ENCODE measurements at places on chromosomes 3 and 15.

DNA sequence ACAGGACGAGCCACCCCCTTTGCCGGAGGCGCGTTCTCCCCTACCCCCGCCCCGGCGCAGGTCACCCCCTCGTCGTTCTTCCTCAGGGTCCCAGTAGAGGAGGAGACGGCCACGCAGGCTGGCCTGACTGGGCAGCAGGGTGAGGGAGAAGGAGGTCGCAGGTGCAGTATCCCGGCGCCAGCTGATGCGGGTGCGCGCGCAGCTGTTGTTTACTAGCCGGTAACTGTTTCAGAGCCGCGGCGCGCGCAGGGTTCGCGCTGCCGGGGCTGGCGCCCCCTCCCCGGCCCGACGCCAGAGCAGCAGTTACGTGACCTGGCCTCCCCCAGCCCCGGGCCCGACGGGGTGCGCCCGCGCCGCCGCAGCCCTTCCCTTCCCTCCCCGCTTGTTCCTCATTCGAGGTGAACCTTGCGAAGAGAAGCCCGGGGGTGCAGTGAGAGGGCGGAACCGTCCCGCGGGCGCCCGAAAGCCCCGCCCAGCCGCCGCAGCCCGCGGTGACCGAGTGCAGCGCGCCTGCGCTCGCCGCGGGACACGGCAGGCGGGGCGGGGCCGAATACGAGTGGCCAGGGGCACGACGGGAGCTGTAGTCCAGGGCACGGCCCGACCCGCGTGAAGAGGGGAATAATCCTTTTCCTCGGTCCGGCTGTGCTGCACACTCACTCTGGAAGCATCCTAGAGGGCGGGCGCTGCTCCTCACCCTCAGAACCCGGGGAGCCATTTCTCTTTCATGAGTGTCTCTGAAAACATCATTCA lies at the start of gene SLC12A6:
TSS of gene SLC12A6 (minus strand) at position 225 of the 750 bp plus-strand sequence. CDS start 1,101 bp downstream, outside the sequence.
- DNase-seq = peak; percentile 91

- DNase-seq = no peak
Measured at GRCh38 chr15:40858706-40859105, 14.9 kb downstream of the SPINT1 start.

- peak; percentile 19 for DNase-seq
Measured at GRCh38 chr3:44892689-44893088, 18.3 kb downstream of the TGM4 start.

DNA sequence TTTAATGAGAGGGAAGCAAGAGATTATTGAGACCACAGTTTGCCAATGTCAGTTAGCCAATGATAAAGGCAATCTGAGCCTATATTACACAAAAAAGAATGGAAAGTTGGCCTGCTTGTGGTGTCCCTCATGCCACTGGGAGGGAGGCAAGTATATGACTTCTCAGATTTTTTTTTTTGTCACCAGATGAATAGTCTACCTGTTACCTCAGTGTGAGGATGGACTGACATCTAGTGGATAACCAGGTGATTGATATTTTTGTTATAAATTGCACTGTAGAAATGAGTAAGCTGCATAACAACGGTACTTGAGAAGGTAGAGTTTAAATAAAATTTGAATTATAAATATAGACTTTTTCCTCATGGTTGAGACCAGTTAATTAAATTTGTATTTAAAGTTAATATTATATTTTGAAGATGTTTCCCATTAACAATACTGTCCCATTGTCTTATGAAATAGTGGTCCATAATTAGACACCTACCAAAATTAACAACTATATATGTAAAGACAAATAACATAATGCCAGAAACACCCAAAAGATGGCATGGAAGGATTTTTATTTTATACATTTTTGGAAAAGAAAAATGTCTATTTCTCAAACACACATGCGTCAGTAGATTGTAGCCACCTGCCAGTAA lies 237.8 kb upstream of the GADL1 start:
- peak; percentile 49 for DNase-seq

DNA sequence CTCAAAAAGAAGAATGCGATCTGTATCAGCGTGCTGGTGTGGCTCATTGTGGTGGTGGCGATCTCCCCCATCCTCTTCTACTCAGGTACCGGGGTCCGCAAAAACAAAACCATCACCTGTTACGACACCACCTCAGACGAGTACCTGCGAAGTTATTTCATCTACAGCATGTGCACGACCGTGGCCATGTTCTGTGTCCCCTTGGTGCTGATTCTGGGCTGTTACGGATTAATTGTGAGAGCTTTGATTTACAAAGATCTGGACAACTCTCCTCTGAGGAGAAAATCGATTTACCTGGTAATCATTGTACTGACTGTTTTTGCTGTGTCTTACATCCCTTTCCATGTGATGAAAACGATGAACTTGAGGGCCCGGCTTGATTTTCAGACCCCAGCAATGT lies 1.3 kb downstream of the P2RY1 start:
- no peak for DNase-seq

GRCh38 chr3:141368062-141368924 lies at the start of gene ZBTB38:
Gene ZBTB38 (plus strand): TSS chr3:141368504. CDS start chr3:141442389, 73,885 bp downstream.
- peak; percentile 85 for DNase-seq

DNA sequence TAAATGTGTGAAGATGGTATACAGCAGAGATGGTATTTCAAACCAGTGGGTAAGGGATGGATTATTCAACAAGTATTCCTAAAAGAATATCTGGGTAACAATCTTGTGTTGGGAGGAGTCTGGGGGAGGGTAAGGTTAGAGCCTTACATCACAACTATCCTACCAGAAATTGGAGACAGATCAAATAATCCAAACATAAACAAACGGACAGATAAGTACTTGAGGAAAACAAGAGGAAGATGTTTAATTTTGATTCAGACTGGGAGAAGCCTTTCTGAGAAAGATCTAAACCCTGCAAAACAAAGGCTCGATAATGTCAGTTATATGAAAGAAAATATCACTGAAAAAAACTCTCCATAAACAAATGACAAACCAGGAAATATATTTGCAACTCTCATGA lies 77.9 kb downstream of the SLC9A9 start:
- DNase-seq = no peak

- DNase-seq = no peak
Measured at GRCh38 chr15:83588441-83588840, 65.5 kb upstream of the ADAMTSL3 start.

DNA sequence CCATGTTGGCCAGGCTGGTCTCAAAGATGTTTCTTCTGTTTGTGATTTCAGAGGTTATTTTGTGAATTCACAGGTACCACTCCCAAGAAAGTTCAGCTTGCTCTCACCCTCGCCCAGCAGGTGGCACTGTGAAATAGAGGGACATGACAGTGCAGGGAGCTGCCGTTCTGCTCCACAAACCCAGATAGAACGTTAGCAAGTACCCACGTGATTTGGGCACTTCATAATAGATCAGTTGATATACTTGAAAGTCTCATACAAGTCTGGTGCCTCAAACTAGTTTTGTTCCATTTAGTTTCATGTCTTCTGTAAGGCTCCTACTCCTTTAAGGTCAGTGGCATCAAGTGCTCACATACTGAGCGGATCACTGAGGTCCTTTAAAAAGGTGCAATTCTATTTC lies 45.5 kb downstream of the FILIP1L start:
- DNase-seq = peak; percentile 74

DNA sequence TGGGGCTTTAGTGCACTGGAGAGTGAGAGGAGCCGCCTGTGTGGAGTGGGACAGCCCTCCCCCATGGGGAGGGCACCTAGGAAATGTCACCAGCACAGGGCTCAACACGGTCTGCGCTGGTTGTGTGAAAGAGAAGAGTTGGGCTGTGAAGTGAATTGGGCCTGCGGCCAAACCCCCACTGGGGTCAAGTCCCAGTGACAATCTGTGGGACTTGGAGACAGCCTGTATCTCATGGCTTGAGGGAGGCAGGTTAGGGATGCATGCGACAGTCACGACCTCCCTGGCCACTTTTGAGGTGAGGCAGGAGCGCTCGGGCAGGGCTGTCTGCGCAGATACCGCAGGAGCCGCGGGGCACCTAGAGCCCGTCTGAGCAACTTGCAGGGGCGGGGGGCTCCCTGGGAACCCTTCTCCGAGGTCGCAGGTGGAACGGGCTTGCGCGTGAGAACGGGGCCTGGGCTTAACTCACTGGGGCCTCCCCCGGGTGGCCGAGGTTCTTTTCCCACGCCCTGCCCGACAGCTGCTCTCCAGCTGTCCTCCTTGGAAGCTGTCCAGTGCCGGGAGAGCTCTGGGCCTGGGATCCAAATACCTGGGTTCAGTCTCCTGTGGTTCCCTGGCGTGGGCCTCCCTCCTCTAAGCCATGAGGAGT lies 77.4 kb downstream of the SNRK start:
- DNase-seq = no peak

DNA sequence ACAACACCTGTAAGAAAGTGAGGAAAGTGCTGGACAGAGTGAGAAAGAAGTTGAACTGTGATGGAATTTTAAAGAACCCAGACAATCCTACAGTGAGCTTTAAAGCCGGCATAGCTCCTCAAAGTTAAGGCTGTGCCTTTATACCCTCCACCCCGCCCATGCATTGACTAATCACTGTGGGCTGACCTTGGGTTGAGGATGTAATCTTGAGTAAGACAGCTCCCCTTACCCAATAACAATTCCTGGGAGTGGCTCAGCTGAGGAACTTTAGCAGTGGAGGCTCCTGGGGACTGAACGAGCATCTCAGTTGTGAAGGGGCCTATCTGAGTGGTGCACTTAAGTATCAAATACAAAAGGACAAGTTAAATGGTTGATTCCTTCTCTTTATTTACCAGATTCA lies 35.7 kb upstream of the ZNF770 start:
- no peak for DNase-seq

DNA sequence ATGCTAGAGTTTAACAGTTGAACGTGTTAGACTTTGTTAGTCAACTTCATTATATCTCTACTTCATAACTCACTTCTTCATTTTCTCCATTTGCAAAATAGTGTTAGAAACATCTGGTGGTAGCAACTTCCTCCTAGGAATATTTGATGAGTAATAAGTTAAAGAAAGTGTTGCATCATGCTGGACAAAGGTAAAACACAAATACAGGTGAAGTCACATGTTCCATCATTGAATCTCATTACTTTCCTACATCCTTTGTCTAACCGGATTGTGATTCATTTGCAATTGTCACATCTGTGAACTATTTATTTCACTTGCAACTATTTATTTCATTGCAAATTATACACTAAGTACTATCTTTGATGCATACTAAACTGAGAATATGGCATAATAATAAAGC lies 186.5 kb downstream of the TUSC7 start:
- no peak for DNase-seq

- DNase-seq = no peak
Measured at GRCh38 chr3:36817806-36818533, 53.6 kb upstream of the DCLK3 start.

DNA sequence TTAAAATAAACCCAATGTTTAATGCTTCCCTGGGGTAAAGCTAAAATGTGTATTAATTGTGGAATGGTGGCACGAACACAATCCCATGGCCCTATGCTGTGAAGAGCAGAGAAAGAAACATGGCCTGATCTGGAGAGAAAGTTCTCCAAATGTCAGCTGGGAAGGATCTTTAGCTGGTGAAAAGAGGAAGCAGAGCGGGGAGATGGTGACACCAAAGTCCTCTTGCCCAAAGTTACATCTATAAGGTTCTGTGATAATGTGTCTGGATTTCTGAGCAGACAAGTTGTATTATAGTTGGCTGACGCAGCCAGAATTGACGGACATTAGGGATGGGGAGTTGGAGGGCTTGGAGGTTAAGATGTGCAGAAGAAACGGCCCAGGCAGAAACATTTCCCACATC lies 196.2 kb downstream of the CHST2 start:
- no peak for DNase-seq

DNA sequence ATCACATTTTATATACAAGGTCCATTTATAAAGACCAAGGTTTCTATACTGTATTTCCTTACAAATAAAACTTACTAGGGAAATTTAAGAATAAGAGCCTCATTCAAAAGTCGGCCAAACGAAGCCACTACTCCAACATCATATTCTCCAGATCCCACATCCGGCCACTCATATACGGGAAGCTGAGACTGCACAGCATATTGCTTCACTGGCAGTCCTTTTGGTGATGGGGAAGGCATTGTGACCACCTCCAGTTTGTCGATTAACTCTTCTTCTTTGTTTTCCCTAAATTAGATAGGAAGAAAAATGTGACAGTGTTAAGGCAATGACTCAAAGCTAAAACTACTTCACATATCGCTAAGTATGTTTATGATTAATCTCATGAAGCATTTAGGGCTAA lies 2.7 kb downstream of the MTFMT start:
- no peak for DNase-seq

DNA sequence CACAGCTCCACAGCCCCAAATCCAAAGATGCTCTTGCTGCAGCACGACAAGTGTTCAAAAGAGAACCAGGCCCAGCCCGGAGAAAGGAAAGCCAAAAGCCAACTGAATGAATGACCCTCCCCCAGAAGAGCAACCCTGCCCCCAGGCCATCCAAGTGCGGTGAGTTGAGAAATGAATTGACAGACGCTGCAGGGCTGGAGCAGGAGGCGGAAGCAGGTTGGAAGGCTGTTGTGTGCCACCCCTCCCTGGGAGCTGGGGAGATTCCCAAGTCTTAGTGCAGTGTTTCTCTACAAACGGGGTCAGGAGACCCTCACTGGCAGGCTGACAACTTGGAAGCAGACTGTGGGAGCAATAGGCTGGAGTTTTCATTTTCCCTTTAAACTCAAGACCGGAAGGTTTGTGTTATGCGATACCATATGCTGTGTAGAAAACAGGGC lies 3.5 kb upstream of the SPTBN5 start:
- DNase-seq = no peak

- no peak for DNase-seq
Measured at GRCh38 chr3:128665362-128666021, 14.9 kb upstream of the RPN1 start.

DNA sequence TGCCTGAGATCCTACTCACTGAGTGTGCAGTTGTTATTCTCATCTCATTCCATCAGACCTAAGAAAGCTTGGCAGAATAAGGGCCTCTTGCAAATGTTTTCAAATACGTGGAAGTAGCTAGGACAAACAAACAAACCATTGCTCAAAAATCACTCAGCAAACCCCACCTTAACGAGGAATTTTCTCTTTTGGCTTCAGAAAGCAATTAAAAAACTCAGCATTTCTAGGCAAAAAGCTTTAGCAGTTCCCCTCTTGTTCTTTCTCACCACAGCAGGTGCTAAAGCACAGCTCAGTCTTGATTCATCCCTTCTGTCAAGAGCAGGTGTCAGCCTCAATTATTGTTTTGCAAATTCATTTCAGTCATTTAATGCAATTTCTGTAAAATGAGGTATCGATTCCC lies 58.6 kb upstream of the NUDT16 start:
- DNase-seq = no peak

DNA sequence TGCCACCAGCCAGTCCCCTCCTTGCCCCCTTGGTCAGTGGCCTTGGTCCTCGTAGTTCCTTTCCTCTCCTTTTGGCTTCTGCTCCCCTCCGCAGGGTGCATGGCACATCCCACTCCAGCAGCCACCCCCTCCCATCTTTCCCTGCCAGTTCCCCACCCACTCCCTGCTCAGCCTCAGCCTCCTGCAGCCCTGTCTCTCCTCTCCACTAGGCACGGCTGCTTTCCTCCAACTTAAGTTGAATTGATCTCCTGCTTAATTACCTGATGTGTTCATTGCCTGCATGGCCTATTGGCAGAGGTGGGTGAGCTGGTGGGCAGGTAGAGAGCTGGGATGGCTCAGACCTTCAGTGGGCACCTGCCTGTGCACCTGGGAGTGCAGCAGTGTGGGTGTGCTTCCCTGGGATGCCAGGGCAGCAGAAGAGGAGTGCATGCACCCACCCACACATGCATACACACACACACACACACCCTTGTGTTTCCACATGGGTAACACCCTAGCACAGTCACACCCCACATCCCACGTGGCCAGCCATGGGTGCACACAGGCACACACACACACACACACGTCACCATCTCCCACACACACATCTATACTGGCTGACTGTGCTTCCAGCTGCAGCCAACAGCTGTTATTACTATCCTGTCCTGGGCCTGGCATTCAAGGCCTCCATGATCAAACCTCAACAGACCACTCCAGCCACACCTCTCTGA lies 30.9 kb downstream of the C3orf18 start:
- DNase-seq = no peak

- peak; percentile 76 for DNase-seq
Measured at GRCh38 chr15:88661761-88662556, 23.1 kb downstream of the ISG20 start.

Data from fibroblast of skin of right quadriceps (primary cell).